ENCODE measurements at places on chromosomes 4 and X.

- peak; percentile 10 for DNase-seq
Measured at GRCh38 chr4:42371305-42372252, 25.7 kb upstream of the SHISA3 start.

DNA sequence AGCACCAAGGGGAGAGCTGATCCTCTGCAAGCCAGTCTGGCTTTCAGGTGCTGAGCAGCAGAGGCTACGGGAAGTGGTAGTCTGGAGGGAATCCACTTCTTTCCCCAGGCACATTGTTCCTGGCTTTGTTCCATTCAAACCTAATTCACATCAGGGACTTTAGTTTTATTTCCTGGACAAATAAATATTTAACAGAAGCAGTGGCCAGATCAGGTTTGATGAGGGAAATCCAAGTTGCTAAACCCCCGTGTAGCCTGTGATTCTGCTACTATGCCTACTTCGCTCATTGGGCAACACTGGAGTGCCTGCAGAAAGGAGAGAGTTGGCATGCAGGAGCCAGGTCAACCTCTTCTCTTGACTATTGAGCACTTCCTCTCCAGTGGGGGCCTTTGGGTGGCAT is 13.8 kb upstream of the STBD1 start:
- DNase-seq = no peak

GRCh38 chr4:10096201-10096977 is 20.2 kb downstream of the WDR1 start:
- peak; percentile 52 for DNase-seq

- no peak for DNase-seq
Measured at GRCh38 chrX:120549483-120550452, 11.0 kb downstream of the CUL4B start.

- DNase-seq = no peak
Measured at GRCh38 chr4:21512353-21512752, 436.2 kb downstream of the KCNIP4 start.

GRCh38 chr4:2341911-2342652 is 76.4 kb downstream of the ZFYVE28 start:
- no peak for DNase-seq

DNA sequence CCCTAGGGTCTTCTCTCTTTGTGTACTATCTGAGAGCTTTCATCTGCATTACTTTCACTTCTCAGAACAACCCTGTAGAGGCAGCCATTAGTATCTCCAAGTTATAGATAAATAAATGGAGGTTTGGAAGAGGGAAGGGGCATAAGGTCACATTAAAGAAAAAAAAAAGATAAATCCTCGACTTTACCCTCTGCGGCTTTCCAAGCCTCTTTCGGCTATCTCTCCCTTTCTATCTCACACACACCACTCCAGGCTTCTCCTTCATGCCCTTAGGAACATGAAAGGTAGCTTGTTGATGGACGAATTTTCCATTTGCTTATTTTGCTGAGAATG is 660 bp upstream of the ARHGEF9 start:
- no peak for DNase-seq

DNA sequence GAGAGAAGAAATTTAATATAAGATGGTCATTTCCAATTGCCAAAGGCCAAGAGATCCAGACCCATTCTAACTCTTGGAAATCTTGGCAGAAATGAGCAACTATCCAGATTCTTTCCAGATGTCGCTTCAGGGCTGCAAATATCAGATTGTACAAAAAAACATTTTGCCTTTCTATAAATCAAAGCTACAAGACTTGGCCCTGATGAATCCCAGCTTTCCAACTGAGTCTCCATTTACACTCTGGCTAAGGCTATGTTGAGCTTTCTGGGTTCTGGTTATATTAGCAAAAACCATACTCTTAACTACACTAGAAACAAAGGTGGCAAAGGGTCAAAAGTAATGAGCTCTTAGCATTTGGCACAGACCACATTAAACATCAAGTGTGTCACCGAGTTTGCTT is 345.8 kb downstream of the OPHN1 start:
- no peak for DNase-seq

- no peak for DNase-seq
Measured at GRCh38 chr4:1614502-1614853, 69.6 kb downstream of the FAM53A start.

DNA sequence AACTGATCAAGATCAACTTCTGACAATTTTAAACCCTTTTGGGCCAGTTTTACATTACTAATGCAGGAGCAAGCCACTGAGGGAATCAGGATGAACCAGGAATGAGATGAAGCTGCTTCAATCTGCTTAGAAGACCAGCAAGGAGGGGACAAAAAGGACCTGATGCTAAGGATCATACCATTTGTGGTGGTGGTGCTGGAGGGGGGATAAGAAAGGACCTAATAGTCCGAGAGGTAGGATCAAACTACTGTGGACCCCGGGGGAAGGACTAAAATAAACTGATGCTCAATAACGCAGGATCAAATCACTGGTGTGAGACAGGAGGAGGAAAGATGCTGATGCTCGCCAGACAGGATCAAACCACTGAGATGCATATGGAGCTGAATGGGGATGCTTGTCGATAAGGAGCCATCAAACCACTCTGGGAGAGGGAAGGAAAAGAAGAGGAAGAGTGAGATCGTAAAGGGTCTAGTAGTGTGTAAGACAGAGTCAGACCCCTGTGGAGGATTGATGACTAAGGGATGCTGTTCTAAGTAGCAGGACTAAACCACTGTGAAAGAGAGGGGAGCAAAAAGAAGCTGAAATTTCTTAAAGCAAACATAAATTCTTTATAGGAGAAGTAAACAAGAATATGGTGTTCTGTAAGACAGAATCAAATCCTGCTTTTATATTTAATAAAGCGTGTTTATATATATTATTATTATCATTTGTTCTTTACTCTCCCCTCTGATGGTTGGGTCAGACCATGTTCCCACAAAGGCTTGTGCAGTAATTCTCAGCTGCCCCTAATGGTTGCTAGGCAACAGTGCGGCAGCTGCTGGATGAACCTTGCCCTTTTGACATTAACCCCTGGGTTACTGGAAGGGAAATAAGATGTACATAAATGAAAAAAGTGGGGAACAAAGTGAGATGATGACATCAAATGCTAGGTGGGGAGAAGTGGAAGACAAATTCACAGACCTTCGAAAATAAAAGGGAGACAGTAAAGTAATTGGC is 432.5 kb upstream of the FGF16 start:
- DNase-seq = no peak

DNA sequence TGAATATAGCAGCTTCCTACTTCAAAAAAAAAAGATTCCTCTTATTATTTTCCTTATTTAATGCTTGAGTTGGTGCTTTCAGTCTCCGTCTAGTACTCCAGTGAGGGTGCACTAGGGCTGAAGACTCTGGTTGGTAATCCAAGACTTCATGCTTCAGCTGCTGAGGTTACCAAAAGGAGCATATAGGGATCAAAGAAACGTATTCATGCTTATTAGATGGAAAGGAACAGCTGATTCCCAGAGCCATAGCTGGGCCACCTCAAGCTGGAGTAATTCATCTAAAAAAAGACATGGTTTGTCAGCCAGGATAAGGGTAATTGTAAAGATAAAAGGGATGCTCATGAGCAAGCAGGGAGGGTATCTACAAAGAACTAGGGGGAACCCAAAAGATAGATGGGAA is 131.7 kb upstream of the FAM47B start:
- DNase-seq = no peak

- DNase-seq = peak; percentile 33
Measured at GRCh38 chr4:108080747-108081146, 88.0 kb downstream of the LEF1 start.

DNA sequence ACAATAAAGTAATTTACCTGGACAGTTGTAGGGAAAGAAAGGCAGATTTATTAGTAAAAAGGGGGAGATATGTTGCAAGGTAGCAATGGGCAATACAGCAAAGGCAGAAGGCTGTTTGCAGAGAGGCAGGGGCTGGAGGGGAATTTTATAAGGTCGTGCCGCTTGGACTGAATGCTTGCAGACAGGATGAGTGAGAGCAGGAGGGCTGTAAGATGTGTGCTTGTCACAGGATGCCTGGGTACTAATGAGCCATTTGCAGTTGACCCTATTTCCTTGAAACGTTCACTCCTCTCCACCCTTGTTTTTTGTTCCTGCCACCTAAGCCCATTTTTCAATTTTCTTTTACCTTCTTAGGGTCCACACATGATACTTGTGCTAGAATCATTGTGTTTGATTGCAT is 214.7 kb downstream of the TRAM1L1 start:
- DNase-seq = no peak

DNA sequence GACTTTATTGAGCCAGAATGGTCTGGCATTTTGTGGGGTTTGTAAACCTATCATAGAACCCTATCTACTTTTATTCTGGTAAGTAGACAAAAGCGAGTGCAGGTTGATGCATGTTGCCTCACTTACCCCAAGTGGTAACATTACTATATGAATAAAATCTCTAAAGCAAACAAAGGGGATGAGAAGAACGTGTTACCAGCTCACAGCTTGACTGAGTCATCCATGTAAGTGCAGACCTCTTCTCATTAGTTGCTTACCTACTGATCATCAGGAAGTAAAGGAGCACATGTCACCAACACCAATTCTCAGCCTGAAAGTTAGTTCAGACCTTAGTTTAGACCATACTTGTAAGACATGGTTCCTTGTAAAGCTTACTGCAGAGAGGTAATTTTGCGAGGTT is 1328.3 kb downstream of the C4orf33 start:
- DNase-seq = no peak

- DNase-seq = no peak
Measured at GRCh38 chr4:89299153-89299791, 8.3 kb downstream of the GPRIN3 start.

DNA sequence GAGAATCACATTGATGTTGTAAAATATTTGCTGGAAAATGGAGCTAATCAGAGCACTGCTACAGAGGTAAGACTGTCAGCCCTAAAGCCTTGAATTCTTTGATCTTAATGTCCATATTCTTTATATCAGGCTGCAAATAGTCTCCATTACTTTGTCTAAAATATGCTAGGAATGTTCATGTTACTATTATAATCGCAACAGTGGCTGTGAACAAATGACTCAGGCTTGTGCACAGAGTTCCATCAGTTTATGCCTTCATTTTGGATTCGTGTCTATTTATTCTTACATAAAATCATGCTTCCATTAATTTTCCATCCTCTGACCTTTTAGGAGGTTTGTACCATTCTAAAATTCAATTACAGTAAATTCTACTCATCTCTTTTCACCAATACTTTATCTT is 182.7 kb downstream of the ANK2 start:
- no peak for DNase-seq

GRCh38 chr4:107931775-107932321 is 499 bp downstream of the CYP2U1 start:
- peak; percentile 9 for DNase-seq

- no peak for DNase-seq
Measured at GRCh38 chr4:148448141-148448540, 5.9 kb upstream of the NR3C2 start.

DNA sequence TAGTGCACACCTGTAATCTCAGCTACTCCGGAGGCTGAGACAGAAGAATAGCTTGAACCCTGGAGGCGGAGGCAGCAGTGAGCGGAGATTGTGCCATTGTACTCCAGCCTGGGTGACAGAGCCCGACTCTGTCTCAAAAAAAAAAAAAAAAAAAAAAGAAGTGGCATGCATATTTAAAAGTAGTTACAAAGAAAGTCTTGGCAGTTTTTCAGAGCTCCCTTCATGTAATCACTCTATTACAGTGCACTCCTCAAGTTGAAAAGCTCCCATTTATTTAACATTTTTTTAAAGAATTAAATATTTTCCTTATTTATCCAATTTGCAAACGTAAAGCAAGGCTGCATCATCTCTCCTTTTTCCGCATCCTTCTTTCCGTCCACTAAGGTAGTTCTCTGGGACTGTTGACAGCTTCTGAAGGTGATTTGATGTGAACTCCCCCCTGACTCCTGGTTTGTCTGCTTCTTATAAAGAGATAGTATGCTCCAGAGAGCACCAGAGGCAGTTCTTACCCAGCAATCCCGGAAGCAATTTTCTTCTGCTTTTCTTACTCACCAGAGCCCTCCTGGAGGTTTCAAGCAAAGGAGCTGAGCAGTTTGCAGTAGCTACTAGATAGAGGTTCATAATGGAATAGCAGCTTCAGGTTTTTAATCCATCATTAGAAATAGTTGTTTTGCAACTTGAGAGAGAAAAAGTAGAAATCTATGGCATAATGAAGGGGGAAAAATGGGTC is 151.0 kb downstream of the PALLD start:
- DNase-seq = no peak

DNA sequence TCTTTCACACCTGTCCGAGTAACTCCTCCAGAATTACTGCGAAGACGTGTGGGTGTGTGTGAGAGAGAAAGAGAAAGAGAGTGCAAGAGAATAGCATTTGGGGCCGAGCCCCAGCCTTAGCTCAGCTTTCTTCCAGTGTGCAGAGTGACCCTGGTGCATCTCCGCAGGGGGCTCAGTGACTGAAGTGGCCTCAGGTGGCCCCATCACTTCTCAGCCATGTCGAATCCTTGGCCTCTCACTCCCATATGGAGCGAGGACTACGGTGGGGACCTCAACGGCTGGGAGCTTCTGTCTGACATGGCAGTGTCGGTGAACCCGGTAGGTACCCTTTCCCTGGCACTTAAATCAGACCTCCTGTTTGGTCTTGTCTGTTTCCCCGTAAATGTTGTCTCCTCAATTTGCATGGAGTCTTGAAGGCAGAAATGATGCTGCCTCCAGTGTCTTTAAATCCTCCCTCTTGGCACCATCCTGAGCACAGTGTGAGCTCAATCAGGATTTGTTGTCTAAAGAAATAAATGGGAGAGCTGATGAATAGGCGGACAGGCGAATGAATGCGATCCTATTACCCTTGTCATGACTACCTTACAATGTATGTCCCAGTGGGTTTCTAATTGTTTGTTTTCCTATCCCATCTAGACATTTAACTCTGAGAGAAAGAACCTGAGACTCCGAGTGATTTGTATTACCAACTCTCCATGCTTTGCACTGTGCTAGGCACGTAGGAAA is 305.9 kb downstream of the AFF2 start:
- DNase-seq = no peak

DNA sequence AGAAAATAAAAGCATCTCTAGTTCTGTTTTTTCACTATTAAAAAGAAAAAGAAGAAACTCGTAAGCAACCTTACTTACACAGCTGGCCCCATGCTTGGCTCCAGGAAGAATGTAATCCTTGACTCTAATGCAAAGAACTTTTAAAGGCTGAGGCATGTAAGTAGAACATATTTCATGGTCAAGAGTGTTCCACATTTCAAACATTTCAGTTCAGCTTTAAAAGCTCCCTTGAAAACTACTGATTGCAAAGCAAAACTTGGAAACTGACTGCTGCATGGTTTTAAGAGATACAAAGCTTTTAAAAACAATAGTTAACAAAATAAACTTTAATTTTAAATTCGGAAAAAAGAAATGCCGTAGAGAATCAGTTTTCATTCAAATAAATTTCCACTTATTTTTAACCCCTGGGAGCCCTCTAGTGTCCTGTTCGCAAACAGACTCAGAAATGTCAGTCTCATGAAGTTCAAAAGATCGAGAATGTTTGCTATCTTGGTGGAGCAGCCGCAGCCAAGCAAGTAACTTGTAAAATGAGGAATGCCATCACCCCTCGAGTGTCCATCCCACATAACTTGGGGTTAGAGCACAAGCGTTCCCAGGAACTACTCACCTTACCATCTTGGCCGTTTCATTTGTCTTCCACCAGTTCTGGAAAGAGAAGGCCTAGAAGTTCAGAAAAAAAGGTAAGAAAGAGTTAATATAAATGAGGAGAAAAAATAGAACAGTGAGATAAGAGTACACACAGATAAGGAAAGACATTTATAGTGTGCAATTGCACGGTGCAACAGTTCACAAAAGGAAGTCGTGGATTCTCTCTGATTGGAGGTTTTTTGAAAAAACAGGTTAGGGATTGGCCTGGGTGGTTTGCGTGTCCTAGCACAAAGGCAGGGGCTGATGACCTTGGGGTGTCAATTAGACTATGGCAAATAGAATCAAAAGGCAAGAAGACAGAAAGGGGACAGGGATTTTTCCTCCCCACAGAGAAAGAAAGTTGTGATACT is at the start of gene GASK1B:
TSS of gene GASK1B (minus strand) at position 765 of the 998 bp plus-strand sequence. CDS start 1,650 bp downstream, outside the sequence.
- no peak for DNase-seq

All from T-helper 1 cell (primary cell).